8988T (cell line): ENCODE measurements at places on chromosomes 3 and 15.

GRCh38 chr3:102791641-102792589 is 357.1 kb downstream of the ZPLD1 start:
- no peak for DNase-seq

DNA sequence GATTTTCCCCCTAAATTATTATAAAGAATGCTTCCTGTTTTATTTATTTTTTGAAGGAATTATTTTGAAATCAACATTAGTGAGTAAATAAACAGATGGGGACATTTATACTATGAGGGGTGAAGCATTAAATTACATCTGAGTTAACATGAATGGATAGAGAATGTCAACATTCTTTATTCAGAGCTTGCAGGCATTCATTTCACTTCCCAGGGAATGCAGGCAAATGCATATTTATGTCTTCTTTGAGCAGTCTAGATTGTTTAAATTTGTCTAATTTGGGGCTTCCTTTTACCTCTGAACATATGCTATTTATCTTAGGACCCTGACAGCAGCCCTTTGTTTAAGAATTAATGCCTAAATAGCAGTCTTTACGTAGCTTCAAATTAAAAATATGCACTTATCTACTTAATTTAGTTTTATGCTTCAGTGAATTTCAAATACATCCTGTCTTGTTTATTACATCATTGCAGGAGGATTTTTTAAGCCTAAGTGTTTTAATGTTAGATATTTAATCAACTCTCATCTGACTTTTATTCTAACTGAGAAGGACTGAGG is 630.5 kb upstream of the LMCD1 start:
- no peak for DNase-seq

- DNase-seq = peak; percentile 81
Observed at GRCh38 chr3:141486746-141487520, at the start of gene RASA2. TSS of gene RASA2 (plus strand) at chr3:141487027. CDS start at chr3:141487084, 57 bp downstream.

DNA sequence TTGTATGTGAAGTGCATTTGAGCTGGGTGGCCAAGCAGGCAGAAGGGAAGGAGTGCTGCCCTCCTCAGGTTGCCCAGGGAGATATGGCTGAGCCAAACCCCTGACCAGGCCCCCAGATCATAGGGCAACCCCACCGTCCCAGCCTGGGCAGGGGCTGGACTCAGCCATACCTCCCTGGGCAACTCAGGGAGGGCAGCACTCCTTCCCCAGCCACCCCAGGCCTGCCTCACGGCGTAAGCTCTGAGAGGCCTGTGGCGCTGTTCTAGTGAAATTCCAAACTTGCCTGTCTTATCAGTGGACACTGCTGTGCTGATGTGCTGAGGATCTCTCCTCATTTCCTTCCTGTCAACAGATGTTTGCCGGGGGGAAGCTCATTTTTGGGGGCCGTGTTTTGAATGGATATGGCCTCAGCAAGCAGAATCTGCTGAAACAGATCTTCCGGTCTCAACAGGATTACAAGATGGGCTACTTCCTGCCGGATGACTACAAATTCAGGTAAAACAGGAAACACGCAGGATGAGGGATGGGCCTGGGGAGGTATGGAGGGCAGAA is 57.6 kb upstream of the FGD5 start:
- DNase-seq = no peak

DNA sequence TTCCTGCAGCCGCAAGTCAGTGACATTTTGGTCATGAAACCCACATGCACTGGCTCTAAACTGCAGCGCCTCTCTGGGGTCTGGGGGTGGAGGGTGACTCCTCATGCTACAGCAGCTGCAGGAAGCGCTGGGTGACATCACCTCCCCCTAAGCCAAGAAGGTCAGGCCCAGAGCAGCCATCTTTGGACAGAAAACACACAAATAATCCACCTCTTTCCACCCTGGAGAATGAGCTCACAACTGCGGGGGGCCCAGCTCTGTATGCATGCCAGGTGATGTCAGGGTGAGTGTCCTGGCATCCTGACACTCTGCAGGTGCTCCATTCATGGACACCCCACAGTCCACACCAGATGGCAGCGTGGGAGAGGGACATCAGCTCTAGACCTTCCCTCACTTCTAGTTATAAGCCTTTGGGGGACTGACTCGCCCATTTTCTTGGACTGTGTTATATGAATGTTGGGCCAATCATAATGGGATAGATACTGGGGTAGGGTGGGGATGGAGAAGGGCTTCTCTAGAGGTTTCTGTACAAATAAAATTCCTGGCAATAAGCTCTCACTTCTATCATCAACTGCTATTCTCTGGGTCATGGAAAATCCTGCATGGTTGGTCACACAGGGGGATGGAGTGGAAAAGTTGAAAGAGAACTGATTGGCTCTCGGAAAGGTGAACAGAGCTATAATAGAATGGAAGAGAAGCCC is 70.7 kb upstream of the THBS1 start:
- no peak for DNase-seq

DNA sequence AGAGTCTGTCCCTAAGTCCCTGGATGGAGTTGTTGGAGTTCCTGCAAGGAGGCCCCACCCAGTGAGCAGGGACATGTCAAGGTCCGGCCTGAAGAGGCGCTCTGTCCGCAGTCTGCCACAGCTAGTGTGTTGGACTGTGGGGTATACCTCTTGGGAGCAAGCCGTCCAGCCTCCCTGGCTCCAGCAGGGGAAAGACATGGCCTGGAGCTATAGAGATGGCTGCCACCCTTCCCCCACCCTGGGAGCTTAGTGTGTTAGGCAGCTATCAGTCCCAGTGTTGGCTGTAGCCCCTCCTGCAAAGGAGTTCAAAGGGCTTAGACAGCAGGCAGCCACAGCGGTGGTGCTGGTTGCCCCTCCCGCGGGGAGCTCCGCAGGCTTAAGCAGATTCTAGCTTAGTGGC is 20.3 kb downstream of the IMPG2 start:
- DNase-seq = no peak

- no peak for DNase-seq
Observed at GRCh38 chr3:32397941-32398340, 6.3 kb downstream of the CMTM7 start.

DNA sequence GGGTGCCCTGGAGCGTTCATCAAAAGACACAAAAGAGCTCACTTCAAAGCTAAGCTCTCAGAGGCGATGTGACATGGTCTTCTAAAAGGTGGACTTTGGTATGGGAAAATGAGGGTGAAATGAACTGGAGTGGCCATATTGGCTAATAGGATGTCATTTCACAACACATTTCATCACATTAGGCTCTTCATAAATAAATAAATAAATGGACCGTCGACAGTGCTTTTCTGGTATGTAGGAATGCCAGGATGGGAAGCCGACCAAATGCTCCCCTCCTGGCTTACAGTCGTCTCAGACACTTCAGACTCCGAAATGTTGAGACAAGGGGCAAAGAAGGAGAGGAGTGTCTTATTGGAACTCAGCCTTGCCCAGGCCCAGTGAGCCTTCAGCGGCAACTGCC is 383.0 kb downstream of the NTRK3 start:
- no peak for DNase-seq

- no peak for DNase-seq
Observed at GRCh38 chr3:119810018-119810435, 28.1 kb downstream of the NR1I2 start.

- no peak for DNase-seq
Observed at GRCh38 chr3:66478960-66479359, 21.9 kb downstream of the LRIG1 start.

GRCh38 chr3:48662753-48663488 is at the start of gene CELSR3:
TSS of gene CELSR3 (minus strand) at chr3:48662886. CDS start at chr3:48662634, 252 bp downstream.
- no peak for DNase-seq

DNA sequence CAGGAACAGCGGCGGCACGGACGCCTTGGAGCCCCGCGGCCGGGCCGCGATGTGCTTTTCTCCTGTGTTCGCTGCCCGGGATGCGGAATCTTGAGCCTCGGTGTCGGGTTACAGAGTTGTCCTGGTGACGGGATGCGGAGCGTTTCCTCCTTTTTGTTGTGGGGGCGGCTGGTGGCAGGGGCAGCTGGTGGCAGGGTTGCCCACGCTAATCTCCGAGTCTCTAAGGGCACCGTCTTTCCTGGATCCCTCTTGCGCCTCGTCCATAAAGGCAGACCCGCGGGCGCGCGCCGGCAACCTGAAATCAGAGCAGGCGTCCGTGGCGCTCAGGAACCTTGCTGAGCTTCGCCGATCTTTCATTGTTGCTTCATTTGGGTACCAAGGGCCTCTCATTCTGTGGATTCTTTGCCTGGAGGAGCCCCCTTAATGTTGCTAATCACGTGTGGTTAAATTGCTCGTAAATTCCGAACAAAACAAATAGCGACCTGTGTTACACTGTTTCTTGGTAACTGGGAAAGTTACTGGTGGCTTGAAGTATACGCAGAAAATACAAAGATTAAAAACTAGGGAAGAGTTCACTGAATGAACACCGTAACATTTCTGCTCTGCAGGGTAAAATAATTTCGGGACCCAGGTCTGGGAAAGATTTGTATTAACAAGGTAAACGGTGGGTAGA is 844 bp upstream of the PFN2 start:
- DNase-seq = peak; percentile 38

DNA sequence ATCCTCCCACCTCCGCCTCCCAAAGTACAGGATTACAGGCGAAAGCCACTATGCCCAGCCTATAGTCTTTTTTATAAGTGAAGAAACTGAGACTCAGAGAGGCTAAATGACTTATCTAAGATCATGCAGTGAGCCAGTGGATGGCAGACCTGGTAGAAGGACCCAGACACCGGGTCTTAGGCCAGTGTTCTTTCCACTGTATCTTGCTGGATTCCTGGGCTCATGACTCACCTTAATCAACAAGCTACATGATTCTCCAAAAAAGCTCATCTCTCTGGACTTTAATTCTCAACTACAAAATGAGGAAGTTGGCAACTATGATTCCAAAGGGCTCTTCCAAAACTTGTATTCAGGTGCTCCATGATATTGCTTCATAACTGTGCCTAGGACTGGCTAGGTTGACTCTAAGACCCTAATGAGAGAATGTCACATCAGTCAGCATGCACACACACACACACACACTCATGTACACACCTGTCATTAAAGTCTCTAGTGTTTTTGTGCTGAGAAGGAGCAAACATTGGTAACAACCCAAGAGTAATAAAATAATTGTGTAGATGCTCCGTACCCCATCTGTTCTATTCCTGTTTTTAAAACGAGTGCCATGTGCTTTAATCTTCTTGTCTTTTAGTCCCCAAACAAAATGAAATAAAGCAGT is 89.7 kb upstream of the SLC4A7 start:
- no peak for DNase-seq

DNA sequence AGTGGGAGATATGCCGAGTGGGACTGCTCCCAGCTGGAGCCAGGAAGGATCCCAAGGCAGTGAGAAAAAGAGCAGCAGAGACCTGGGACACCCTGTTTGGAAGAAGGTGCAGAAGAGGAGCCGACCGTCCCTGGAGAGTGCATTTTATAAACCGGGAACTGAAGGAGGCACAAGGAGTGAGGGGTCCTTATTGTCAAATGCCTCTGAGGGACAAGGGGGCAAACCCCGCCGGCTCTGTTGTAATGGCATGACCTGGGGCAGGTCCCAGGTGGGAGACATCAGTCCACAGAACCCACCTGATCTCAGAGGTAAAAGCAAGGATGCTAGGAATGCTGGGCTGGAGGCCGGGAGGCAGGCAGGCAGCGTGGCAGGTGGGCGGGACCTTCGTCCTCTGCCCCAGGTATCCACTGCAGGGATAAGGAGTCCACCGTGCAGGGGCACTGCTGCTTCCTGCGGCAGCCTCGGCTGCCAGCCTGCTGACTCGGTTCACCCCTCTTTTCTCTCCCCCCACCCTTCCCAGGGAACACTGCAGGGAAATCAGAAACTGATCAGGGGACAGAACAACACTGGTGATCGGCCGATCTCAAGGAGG is 26.9 kb downstream of the ADAMTS17 start:
- no peak for DNase-seq

- DNase-seq = no peak
Observed at GRCh38 chr3:155876037-155876436, 5.6 kb downstream of the GMPS start.

DNA sequence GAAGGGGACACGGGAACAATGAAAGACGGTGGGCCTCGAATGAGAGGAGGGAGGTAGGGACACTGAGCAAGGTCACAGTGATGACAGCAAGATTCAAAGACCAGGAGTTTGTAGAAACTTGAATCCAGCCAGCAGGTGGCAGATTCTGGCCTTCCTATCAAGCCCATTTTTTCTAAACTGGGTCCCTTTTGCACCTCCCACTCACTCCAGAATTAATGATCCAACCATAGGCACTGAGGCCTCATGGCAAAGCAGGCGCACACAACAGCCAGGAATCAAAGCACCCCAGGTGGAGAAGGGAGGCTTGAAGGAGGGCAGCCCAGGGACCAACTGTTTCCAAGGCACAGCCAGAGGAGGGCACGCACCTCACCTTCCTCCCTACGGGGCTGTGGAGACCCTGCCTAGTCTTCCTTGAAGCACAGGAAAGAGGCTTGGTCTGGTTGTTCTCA is 90.2 kb downstream of the ANP32A start:
- DNase-seq = no peak

GRCh38 chr3:100603469-100603868 is 5.9 kb upstream of the ADGRG7 start:
- DNase-seq = no peak

- DNase-seq = no peak
Observed at GRCh38 chr3:195613468-195614069, 29.8 kb upstream of the APOD start.

GRCh38 chr3:192467230-192468140 is 259.9 kb downstream of the FGF12 start:
- no peak for DNase-seq

- DNase-seq = no peak
Observed at GRCh38 chr15:79769069-79769481, 127.7 kb downstream of the MTHFS start.

- DNase-seq = no peak
Observed at GRCh38 chr3:164883171-164883570, 195.1 kb downstream of the SI start.

GRCh38 chr15:92906563-92907081 is 6.5 kb downstream of the CHD2 start:
- DNase-seq = no peak

DNA sequence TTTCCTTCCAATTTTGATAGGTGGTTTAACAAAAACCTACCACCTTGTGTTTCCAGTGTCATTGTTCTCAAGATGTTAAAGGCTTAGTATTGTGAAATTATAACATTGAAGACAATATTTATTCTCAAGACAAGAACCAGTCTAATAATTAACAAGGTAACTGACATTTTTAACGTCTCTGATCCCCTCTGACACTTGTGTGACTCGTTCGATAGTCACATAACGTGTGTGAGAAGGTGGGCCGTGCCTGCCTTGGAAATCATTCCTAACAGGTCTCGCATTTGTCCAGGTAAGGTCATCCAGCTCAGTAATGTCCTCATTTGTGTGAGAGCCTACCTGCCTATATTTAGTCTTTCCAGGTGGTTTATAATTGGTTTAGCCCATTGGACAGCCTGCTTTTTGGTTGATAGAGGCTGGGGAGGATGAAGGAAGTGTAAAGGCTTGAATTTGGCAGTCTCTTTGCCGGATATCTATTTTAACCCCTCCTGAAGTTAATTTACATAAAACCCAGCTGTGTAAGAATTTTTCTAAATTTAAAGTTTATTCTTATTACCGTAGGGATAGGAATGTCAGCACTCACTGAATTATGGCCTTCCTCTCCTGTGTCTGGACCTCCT is 94.4 kb downstream of the AKAP13 start:
- DNase-seq = no peak

- DNase-seq = no peak
Observed at GRCh38 chr3:187744169-187745151, 808 bp downstream of the BCL6 start.
